ENCODE measurements at places on chromosomes 4 and X.

GRCh38 chr4:161342881-161343568 is 820.8 kb downstream of the FSTL5 start:
- DNase-seq, result no peak

DNA sequence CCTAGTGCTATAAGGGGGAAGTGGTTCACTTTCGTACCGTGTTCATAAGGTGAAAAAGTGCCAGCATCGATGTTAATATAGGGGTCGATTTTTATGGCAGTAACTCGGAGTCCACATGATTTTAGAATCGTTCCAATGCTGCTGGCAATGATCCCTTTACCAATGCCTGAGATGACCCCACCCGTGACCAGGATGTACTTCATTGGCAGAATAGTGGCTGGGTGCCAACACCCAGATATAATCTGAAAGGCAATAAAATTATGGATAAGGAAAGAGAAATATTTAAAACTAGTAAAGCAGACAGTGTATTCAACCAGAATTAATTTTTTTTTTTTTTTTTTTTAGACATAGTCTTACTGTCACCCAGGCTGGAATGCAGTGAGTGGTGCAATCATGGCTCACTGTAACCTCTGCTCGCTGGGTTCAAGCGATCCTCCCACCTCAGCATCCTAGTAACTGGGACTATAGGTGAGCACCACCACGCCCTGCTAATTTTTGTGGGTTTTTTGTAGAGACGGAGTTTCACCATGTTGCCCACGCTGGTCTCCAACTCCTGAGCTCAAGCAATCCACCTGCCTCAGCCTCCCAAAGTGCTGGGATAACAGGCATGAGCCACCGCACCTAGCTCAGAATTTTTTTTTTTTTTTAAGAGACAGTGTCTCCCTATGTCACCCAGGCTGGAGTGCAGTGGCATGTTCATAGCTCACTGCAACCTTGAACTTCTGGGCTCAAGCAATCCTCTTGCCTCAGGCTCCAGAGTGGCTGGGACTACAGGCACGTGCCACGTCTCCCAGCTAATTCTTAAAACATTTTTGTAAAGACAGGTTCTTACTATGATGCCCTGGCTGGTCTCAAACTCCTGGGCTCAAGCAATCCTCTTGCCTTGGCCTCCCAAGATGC is 9.5 kb downstream of the CTPS2 start:
- DNase-seq, result no peak

DNA sequence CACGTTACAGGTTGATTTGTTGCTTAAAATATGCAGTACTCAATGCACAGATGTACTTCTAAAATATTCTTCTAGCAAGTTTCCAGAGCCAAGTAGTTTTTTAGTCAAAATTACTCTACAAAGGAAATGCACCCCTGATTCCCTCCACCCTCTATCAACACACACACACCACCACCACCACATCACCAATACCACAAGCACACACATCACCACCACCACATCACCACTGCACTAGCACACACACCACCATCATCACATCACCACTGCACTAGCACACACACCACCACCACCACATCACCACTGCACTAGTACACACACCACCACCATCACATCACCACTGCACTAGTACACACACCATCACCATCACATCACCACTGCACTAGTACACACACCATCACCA is 105.2 kb upstream of the FRG1 start:
- no peak for DNase-seq

DNA sequence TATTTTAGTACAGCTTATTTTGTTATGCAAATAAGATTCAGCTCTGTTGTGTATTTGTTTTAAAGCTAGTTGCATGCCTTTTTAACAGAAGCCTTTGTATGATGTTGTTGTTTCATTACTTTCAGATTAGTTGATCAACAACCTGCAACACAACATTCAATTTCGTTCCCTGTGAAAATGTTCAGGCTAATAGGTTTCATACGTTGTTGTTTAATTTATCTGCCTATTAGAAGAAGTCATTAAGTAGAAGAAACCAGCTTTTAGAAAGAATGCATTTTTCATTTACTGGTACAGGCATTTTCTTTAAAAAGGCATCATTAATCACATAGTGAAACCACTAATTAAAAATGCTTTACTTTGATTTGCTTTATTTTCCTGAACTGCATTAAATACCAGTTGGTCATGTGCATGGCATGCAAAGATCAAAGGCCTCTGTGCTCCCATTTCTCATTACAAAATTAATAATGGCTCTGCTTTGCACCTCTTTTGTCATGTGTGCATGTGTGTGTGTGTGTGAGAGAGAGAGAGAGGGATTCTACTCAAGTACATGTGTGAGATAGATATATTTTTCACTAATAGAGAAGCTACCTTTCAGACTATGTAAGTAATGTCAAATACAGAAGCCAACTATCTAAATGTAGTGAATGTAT is 29.2 kb upstream of the CTSO start:
- no peak for DNase-seq

GRCh38 chr4:48665555-48666186 is 114.4 kb downstream of the FRYL start:
- DNase-seq, result no peak

- DNase-seq, result no peak
These were observed 35.2 kb upstream of the MSX1 start for GRCh38 chr4:4824232-4824631.

DNA sequence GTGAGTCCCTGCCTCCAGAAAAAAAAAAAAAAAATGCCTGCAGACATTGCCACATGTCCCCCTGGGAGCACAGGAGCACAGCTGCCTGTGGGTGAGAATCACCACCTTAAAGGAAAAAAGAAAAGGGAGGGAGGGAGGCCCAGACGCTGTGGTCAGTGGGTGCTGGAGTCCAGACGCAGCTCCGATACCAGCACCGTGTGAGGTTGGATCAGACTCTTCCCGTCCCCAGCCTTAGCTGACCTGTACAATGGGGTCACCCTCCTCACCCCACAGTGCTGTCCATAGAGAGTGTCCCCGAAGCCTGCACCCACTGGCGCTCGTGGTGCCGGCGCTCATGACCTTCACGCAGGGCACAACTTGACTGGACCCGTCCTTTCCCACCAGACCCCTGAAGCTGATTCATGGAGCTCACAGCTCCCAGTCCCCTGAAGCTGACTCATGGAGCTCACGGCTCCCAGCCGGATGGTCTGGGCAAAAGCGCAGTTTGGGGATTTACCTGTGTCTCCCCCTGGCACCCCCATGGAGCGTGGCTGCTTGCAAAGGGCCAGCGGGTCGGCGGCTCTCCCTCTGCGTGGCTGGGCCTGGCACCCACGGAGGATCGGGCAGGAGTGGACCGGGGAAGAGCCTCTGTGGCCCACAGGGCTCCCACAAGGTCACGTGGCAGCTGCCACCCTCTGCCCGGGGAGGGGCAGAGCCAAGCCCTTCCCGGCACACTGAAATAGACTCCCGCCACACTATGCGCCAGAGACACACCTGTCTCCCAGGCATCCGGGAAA is 31.4 kb downstream of the ABLIM2 start:
- DNase-seq, result no peak

GRCh38 chrX:124488412-124489161 is 142.2 kb downstream of the SH2D1A start:
- DNase-seq, result no peak

- DNase-seq, result no peak
These were observed 1013.0 kb downstream of the STIM2 start for GRCh38 chr4:27873596-27873995.

- no peak for DNase-seq
These were observed 13.9 kb downstream of the TBC1D1 start for GRCh38 chr4:37904824-37905223.

- DNase-seq, result no peak
These were observed 104.9 kb upstream of the SOD3 start for GRCh38 chr4:24690436-24690835.

DNA sequence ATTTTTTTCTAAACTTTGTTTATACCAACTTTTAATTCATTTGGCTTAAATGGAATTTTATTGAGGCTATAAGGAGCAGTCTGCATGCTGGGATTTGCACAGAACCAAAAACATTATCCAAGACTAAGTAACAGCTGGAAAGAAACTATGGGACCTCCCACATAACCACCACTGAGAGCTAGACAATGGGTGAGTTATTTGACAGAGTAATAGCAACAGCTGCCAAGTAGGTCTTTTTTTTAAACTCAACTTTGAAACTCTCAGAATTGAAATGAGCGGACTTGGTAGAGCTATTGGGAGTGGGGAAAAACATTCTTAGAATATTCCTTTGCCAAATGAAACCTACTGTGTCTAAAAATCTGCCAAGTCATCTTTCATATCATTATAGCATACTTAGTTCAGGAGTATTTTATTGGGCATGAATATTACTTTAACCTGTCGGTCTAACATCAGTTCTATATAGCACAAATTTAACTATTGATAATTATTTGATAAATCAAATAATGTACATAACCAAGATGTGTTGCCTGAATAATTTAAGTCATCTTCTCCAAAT is 1428.0 kb downstream of the PCDH7 start:
- no peak for DNase-seq

DNA sequence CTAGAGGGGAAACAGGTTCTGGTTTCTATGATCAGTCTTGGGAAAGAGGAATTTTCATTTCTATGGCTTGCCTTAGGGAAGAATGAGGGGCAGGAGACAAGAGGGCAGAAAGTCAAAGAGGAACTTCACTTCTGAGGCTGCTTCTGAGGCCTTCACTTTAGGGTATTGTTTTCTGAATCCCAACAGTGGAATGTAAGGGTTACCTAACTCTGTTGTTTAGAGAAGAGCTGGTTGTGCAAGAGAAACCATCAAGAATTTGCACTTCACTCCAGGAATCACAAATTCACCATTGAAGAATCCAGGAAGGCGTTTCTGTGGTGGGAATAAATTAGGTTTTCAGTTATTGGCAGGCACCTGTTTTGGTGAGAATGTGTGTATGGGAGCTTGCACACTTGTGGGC is 126.7 kb upstream of the AMOT start:
- no peak for DNase-seq

GRCh38 chr4:89277412-89277811 is 30.2 kb downstream of the GPRIN3 start:
- DNase-seq, result no peak

GRCh38 chr4:113187358-113187757 is 137.9 kb downstream of the ANK2 start:
- no peak for DNase-seq

DNA sequence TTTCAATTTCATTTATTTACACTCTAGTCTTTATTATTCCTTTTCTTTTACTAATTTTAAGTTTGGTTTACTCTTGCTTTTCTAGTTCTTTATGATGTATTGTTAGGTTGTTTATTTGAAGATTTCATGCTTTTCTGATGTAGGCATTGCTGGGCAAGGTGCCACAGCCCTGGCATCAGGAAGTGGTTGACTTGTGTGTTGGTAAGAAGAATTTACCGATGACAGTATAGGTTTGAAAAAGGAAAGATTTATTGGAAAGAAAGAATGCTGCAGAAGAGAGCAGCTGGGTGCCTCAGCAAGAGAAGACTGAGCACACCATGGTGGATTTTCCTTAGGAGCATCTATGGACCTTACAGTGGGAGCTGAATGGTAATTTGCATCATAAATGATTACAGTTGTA is 153.2 kb downstream of the KLF8 start:
- DNase-seq, result no peak

DNA sequence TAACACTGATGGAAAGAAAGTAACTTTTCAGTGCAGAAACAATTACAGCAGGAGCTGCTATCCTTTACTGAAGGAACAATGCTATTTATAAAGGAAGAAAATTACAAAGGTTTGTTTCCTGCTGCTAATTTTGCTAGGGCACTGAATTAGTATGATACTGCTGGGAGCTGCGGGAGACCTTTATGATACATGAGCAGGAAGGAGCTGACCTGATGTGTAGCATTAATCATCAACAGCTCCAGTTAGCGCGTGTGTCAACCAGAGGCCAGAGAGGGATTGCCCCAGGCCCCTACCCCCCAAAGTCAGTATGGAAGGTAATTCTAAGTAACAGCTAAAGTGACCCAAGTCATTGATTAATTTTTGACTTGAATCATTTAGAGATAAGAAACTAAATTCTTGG is 728.9 kb downstream of the PCDH18 start:
- DNase-seq, result no peak

GRCh38 chrX:131845201-131845600 is 177.9 kb upstream of the STK26 start:
- DNase-seq, result no peak

DNA sequence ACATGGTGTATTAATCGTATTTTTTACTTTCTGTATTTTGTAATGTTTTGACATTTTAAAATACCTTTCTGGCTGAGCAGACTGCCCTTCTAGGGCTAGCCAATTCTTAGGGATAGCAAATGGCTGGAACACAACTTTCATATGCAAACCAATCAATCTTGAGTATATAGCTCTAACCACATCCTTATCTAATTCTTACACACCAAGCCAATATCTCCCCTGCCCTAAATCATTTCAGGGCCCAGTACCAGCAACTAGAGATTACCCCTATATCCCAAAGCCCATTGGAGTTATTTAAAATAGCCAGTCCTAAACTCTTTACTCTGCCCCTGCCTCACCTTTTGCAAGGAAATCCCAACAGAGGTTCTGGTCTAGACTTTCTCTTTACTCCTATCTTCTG is 58.3 kb downstream of the INTS12 start:
- DNase-seq, result no peak

DNA sequence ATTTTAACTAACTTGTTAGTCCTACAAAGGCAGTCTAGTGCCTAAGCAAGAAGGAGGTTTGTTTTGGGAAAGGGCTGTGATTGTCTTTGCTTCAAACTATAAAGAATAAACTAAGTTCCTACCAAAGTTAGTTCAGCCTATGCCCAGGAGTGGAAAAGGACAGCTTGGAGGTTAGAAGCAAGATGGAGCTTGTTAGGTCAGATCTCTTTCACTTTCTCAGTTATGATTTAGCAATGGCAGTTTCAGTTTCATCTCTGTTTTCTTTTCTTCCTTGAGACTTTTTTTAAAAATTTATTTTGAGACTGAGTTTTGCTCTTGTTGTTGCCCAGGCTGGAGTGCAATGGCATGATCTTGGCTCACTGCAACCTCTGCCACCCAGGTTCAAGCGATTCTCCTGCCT is 82.9 kb upstream of the NLGN4X start:
- no peak for DNase-seq

- DNase-seq, result no peak
These were observed 165.5 kb upstream of the SLIT2 start for GRCh38 chr4:20086067-20086798.

DNA sequence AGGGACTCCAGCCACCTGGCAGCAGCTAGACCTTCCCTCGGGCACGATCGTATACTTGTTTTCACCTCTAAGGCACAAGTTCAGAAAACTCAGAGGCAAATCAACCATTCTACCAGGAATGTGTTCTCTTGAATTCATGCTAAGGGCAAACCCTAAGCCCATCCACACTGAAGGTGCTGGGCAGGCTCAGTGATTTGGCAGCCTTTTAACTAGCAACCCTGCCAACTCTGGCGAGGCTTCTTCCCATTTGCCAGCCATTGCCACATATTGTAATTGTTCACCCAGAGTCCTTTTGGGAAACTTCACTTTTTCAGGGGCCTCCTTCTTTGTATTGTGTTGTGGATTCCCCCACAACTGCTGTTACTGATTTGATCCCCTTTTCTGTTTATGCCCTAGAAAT is 298.6 kb upstream of the LDB2 start:
- DNase-seq, result no peak

DNA sequence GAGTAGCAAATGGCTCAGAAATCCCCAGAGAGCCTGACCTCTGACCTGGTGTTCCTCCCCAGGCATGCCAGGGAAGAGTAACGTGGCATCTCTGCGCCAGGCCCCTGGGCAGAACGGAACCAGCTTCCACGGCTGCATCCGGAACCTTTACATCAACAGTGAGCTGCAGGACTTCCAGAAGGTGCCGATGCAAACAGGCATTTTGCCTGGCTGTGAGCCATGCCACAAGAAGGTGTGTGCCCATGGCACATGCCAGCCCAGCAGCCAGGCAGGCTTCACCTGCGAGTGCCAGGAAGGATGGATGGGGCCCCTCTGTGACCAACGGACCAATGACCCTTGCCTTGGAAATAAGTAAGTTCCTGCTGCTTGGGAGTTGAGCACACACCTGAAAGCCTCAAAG is 83.4 kb upstream of the PACRGL start:
- DNase-seq, result no peak

All from T-helper 2 cell treated with Interferon-gamma antibody and Interleukin-4, amounts not matched to agents 5 μg/mL and 100 μg/mL, for 36 hours (primary cell).